ENCODE measurements at places on chromosomes 6 and 20.

- no peak for DNase-seq
Measured at GRCh38 chr6:40977695-40978094, 61.3 kb downstream of the UNC5CL start.

GRCh38 chr20:38970302-38970701 is 8.2 kb downstream of the DHX35 start:
- no peak for DNase-seq

GRCh38 chr6:168988801-168989200 is 264.8 kb downstream of the THBS2 start:
- DNase-seq = no peak

- DNase-seq = no peak
Measured at GRCh38 chr6:170073846-170074245, 217.0 kb downstream of the DLL1 start.

DNA sequence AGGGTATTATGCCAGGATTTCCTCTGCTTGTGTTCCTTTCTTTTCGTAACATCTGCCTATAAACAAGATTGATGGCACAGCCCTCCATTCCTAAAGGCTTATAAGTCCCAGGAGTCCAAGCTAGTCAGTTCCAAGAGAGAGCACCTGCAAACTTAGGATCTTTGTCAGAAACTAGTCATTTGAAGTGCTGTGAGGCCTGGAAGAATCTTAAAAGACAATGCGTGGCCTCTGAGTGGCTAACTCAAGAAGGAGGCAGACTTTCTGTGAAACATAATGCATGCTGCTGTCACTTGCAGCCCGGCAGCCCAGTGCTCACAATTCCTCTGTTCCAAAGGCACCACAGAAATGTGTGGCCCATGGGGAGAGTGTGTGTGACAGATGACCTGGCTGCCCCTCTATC is 135.0 kb upstream of the SUPT3H start:
- no peak for DNase-seq

DNA sequence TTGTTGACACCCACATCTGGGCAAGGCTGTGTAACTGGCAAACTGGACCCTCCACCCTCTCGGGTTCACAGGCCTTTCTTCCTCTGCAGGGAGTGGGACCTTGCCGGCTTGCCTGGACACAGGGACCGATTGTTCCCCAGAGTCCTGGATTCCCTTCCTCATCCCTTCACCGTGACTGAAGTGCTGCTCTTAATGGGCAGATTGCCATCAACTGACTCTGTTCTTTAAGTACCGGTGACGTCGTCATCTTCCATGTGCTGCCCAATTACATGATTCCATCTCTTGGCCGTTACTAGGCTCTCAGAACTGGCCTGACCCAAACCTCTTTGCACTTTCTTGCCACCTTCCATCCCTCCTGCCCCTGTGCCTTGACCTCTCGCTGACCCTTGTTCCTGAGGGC is 85.4 kb downstream of the EYA4 start:
- no peak for DNase-seq

DNA sequence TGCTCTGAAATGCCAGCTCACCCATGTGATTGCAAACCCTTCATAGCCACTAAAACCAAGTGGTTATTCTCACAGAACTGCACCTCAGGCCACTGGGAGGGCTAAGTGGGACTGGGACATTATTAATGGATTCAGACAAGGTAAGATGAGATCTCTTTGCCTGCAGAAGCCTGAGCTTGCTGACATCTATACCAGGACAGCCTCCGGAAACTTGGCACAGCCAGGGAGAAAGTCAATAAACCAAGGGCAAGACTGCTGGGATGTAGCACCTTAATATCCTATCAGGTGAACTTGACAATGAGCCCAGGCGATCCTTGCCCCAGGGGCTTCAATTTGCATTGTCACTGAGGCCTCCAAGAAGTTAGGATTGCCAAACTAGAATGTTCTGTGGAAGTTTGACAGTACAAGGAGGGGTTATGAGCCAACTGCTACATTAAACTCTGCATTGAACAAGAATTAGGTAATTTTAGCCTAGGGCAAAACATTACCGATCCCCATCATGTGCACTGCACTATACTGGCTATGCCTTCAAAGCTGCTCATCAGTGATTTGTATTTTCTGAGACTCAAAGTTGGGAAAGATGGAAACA is 60.1 kb upstream of the RALGAPA2 start:
- no peak for DNase-seq
